CD4-positive, CD25-positive, alpha-beta regulatory T cell (primary cell): ENCODE measurements at places on chromosomes 6 and 20.

DNA sequence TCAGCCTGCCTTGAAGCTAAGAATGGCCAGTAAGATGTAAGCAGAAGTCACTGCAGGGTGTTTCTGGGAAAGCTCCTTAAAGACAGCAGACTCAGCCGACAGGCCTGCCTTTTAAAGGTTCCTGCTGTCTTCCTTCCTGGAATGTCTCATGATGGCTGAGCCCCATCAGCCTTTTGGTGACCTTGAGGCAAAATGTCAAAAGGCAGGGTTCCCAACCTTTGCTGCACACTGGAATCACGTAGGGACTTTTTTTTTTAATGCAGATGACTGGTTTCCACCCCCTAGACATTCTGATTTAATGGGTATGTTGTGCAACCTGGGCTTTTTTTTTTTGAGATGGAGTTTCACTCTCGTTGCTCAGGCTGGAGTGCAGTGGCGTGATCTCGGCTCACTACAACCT lies 11.6 kb downstream of the MDGA1 start:
- DNase-seq = no peak

- no peak for DNase-seq
These were observed 16.1 kb upstream of the VSTM2L start for GRCh38 chr20:37886851-37887297.

DNA sequence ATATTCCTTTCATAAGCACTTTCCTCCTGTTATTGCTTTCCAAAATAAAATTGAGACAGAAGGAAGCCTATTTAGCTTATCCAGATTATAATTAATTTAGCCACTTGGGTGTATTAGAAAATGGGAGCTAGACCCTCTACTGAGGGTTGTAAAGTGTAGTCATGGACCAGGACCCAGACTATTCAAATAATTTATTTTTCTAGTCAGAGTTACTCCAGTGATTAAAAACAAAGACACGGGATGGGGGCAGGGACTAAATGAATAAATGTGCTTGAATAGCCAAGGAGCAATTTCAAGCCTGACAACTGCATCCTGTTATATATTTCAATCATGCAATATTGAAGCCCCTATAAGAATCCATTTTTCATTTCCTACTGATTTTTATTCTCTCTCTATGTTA lies 41.6 kb downstream of the KLHL32 start:
- DNase-seq = no peak

- DNase-seq = no peak
These were observed 4.3 kb downstream of the ZBTB46 start for GRCh38 chr20:63826753-63827152.

GRCh38 chr6:4354181-4354580 lies 218.8 kb upstream of the ECI2 start:
- DNase-seq = no peak

DNA sequence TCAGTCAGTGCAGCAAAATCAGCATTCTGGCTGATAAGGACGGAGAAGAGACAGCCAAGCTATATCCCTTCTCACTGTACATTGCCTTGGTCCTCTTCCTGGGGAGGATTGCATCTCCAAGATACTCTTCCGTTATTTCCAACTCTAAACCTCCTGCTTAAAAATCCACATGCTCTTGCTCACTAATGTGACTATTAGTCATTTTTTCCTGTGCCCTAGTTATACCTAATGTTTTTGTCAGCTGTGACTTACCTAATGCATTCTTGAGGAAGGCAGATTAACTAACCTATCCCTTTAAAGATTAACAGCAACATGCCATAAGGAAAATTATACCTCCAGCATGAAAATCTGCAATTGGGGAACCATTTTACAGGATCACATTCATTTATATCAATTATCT lies 317.6 kb downstream of the BTBD9 start:
- DNase-seq = no peak

DNA sequence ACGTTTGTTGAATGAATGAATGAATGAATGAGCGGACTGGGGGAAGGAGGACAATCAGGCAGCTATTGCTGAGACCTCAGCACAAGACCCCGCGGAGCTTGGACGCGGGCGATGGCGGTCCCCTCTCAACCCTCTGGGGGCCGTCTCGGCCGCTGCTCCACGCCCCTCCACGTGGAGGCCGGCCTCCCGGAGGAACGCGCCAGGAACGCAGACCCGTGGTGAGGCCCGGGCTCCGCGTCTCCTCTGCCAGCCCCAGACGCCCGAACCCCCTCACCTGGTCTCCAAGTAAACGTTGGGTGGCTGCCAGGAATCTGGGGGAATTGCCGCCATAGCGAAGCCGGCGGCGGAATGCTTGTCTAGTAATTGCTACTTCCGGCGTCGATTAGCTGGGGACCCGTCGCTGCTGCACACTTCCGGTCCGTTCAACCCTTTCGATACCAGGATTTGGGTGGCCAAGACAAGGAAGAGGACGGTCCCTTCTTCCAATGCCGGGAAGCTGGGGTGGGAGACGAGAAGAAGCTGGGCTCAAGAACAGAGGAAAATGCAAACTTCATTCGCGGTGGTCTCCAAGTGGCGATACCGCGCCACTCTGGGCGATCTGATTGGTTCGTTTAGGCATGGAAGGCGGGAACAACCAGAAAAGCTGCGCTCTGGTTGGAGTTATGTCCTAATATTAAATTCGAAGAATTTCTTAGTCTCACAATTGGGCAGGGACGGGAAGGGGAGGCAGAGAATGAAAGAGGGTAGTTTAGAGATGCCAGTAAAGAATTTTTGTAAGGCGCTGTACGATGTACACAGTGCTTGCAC lies at the start of gene PPIL1:
Gene PPIL1 (minus strand): TSS at position 361 of the 807 bp plus-strand sequence. CDS start 31 bp downstream, at position 330.
- peak; percentile 93 for DNase-seq

DNA sequence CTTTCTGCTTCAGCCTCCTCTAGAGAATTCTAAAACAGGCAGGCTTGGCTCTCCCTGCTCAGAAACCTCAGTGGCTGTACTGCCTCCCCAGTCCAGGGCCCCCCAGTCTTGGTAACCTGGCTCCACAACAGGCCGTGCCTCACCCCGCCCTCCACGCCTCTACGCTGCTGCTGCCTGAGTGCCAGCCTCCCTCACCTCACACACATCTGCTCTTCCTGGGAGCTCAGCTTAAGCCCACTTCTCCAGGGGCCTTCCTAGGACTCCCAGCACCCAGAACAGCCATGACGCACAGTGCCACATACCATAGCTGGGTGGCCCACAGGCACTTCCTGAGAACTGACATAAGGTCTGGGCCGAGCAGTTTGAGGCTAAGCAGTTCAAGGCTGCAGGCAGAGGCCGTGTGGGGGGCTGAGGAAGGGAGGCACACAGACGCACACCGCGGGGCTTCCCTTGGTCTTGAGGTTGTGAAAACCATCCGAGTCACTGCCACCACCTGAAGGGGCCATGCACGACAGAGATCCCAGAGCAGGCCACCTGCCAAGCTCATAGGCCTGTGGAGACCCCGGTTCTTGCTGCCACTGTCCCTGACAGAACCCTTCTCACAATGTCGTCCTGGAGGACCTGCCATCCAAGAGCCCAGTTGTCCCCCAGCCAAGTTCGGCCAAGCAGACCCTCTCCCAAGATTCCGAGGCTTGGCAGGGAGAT lies 42.6 kb downstream of the DSTN start:
- DNase-seq = no peak

GRCh38 chr6:63504777-63505384 lies 67.4 kb upstream of the LOC128125822 start:
- no peak for DNase-seq

DNA sequence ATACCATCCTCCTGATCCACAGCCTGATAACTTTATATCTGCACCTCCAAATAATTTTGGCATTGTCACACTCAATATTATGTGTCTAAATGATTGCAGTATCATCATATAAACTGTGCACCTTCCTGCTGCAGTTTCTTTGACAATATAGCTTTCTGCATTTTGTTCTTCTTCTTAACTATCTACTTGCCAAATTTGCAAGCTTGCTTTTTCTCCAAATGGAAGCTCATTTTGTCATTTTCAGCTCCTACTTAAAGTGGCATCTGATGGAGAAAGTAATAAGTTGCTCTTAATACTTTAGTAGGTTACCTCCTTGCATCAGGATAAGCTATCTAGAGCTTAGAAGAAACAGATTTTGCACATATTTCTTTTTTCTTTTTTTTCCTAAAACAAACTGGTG lies 74.0 kb upstream of the DEFB112 start:
- DNase-seq = no peak

- no peak for DNase-seq
These were observed 86.1 kb upstream of the EYA2 start for GRCh38 chr20:46808565-46808964.

DNA sequence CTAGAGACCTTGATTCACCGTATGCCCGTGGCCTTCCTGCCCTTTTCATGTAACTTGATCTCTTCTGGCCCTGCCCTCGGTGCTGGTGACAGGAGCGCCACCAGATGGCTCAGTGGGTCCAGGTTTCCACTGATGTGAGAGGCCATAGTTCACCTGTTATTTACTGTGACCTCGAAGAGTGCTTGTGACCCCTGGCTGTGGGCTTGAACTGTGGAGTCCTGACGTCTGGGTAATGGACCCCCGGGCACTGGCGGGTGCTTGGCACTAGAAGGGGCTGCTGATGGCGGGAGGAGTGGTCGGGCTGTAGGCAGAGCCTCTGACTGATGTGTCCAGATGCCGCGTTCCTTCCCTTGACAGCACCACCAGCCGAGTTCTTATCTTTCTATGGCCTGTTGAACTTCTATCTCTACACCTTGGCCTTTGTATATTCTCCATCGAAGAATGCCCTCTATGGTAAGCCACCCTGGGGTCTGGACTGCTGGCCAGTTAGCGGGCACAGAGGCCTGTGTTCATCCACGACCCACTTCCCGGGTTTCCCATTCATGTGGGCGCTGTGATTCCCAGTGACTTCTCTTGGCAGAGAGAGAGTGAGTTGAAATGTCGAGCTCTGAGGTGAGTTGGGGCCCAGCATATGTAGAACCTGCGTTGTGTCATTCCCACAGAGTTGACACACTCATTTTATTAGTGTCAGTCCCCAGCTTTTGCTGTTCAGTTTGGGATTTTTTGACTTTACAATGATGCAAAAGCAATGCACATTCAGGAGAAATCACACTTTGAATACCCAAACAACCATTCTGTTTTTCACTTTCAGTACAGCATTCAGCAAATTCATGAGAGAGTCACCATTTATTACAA lies 14.9 kb downstream of the DYNLT1 start:
- no peak for DNase-seq

- no peak for DNase-seq
These were observed 68.2 kb upstream of the SUPT3H start for GRCh38 chr6:45445749-45446549.

DNA sequence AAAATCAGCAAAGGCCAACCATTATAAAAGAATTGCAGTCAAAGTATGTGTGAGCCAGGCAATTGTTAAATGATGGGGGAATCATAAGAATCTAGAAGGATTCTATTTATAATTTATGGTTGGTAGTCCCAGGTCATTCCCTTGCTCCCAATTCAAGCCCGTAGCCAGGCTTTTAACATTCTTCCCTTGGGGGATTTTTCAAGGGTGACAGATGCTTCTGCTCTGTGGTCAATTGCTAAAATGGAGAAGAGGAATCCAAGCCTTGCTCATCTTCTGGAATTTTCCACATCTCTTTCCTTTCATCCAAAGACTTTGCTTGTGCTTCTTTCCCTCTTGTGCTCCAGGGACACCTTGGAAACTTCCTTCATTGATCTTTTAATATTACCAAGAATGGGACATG lies 18.0 kb upstream of the BCAS1 start:
- DNase-seq = no peak

DNA sequence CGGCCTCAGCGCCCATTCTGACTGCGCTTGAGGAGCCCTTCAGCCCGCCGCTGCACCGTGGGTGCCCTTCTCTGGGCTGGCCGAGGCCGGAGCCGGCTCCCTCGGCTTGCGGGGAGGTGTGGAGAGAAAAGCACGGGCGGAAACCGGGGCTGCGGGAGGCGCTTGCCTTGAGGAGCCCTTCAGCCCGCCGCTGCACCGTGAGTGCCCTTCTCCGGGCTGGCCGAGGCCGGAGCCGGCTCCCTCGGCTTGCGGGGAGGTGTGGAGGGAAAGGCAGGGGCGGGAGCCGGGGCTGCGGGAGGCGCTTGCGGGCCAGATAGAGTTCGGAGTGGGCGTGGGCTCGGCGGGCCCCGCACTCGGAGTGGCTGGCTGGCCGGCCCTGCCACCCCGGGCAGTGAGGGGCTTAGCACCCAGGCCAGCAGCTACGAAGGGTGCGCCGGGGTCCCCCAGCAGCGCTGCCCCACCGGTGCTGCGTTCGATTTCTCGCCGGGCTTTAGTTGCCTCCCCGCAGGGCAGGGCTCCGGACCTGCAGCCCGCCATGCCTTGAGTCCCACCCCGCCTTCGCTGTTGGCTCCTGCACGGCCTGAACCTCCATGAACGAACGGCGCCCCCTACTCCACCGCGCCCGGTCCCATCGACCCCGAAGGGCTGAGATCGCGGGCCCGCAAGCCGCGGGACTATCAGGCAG lies 45.7 kb upstream of the MCUR1 start:
- DNase-seq = no peak

DNA sequence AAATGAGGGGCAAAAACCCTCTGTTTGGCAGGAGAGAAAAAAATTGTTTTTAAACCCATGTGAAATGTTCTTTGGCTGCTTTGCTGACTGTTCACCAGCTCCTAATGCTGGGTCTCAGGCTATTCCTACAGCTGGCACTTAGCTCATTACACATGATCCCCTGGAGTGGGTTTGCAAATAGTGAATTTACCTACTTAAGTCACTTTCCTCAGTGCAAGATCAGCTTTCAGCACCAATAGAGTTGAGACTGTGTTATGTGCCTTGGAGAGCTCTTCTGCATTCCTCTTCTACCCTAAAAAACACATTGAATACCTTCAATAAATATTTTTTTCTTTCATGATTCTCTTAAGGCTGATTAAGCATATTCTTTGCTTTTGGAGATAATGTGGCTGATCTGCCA lies 58.4 kb upstream of the PRDM1 start:
- DNase-seq = no peak

DNA sequence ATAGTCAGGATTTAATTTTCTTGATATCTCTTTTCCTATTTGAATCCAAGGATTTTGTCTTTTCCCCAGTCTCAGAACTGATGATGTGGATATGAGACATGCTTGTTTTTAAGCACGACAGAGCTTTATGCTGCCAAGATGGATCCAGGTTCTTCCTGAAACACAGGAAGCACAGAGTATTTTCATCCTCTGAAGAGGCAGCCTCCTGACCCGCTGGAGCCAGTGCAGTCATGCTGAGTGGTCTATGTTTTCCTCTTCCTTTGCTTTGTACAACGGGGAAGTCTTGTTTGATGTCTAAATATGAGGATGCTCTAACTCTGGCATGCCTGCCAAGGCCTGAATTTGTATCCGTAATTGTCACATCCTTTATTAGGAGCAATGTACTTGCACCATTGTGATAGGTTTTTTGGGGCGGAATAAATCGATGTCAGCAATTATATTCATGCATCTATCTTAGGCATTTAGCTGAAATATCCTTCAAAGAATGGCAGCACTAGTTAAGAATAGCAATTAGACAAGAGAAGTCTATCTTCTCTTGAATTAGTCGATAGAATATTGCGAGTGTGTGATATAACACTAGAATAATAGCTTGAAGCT lies 407.1 kb upstream of the JAG1 start:
- DNase-seq = no peak

- DNase-seq = no peak
These were observed 12.5 kb upstream of the ALDH8A1 start for GRCh38 chr6:134962421-134962820.

- DNase-seq = no peak
These were observed 36.7 kb upstream of the CCN6 start for GRCh38 chr6:112017169-112017568.

GRCh38 chr6:136501096-136501495 lies 49.1 kb downstream of the MAP7 start:
- no peak for DNase-seq
